ENCODE measurements at places on chromosomes 4 and X.

DNA sequence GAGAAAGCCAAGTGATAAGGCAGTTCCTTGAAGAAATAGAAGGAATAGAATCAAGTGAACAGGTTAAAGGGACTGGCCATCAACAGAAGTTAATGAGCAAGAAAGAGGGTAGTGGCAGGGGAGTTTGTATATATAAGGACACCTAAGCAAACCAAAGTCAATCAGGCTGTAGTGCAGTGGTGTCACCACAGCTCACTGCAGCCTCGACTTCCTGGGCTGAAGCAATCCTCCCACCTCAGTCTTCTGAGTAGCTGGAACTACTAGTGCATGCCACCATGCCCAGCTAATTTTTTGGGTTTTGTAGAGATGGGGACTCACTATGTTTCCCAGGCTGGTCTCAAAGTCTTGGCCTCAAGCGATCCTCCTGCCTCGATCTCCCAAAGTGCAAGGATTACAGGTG lies 15.9 kb downstream of the ACOT9 start:
- no peak for DNase-seq

- DNase-seq, result peak; percentile 92
Observed at GRCh38 chr4:122764071-122764820, 31.7 kb downstream of the BBS12 start.

DNA sequence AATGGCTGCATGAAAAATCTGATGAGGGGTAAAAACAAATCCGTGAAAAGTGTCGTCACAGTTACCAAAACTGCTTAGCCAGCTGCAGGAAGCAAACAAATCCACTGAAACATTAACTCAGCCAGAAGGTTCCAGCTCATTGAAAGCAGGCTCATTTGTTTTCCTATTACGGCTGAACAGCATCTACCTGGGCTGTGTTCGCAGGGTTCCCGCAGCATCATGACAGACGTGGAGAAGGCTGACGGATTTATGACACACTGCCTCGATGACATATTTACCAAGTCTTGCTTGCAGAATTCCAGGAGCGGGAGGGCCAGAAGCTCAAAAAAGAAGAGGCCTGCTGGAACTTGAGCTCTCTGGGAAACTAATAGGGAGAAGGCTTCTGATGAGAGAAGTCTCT lies 781.1 kb downstream of the RAB28 start:
- DNase-seq, result no peak

- DNase-seq, result peak; percentile 70
Observed at GRCh38 chrX:13287816-13288215, 32.0 kb downstream of the ATXN3L start.

DNA sequence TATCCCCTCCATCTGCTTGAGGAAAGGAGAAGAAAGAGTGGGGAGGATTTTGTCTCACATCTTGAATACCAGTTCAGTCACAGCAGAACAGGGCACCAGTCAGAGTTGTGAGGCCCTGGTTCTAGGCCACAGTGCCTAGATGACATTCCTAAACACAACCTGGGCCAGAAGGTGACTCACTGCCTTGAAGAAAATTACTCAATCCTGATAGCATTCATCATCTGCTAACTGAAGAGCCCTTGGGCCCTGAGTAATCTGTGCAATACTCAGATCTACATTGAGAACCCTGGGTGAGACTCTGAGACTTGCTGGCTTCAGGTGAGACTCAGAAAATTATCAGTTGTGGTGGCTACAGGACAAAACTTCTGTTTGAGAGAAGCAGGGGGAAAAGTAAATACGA lies 20.5 kb upstream of the PRR32 start:
- DNase-seq, result no peak

DNA sequence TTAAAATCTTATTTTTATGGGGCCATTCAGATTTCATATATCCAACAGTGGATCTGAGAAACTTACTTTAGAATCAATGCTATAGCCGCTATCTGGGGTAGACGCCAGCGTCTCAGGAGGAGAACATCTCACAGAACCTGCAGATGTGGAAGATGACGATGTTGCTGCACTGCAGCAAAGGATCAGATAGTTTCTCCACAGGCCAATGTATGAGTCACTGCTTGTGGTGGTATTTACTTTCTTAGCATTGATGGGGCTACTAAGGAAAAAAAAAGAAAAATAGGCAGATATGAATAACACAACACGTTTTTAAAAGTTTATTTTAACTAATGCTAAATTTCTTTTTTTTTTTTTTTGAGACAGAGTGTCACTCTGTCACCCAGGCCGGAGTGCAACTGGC lies 85.9 kb downstream of the ZAR1 start:
- DNase-seq, result peak; percentile 47

GRCh38 chr4:70504733-70505132 lies 13.6 kb upstream of the AMTN start:
- no peak for DNase-seq

- no peak for DNase-seq
Observed at GRCh38 chr4:180261346-180261745, 1981.9 kb upstream of the TENM3 start.

DNA sequence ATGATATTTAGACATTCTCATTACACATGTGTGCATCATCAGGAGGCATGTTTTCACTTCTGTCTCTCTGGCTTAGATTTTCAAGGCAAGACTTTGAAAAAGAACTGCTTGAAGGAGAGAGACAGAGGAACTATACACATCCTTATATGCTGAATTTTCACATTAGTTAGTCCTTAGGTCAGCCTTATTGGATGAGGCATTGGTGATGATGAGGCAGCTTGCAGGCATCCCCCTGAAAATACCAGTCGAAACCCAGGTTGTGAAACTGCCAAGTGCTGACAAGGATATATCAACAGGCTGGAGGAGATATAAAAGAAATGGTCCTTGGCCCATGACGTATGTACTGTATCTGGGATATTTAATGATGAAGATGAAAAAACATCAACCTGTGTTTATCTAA lies 297.2 kb upstream of the AADAT start:
- DNase-seq, result peak; percentile 19

- DNase-seq, result no peak
Observed at GRCh38 chr4:47703008-47703407, 134.9 kb downstream of the CORIN start.

- DNase-seq, result peak; percentile 81
Observed at GRCh38 chrX:68634649-68635227, 12.7 kb upstream of the STARD8 start.

- no peak for DNase-seq
Observed at GRCh38 chr4:5144384-5144783, 93.1 kb downstream of the STK32B start.

GRCh38 chr4:84966382-84967242 lies at the start of gene WDFY3:
TSS of gene WDFY3 (minus strand) at chr4:84966690. CDS start at chr4:84860591, 106,099 bp downstream.
- peak; percentile 95 for DNase-seq

GRCh38 chrX:47283015-47283771 lies 50.4 kb downstream of the USP11 start:
- DNase-seq, result peak; percentile 56

DNA sequence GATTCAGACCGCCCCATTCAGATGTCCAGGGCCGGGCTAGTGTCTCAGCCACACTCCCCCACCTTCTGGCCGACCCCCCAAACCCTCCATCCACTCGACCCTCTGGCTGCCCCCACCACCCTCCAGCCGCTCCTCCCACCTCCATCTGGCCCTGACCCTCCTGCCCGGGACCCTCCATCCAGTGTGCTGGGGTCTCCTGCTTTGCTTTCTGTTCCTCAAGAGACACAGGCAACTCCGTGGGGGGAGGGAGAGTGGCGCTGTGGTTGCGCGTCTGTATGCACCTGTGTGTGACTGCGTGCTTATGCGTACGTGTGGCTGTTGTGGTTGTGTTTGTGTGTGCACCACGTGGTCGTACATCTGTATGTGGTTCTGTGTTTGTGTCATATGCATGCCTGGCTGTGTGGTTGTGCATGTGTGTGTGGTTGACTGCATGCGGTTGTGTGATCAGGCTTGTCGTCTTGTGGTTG lies 33.3 kb downstream of the CPLX1 start:
- no peak for DNase-seq

- DNase-seq, result peak; percentile 41
Observed at GRCh38 chr4:48439988-48440387, 43.2 kb upstream of the SLC10A4 start.

GRCh38 chrX:5549512-5549911 lies 679.2 kb downstream of the NLGN4X start:
- DNase-seq, result no peak

- peak; percentile 76 for DNase-seq
Observed at GRCh38 chr4:81405900-81406401, 65.8 kb downstream of the RASGEF1B start.

DNA sequence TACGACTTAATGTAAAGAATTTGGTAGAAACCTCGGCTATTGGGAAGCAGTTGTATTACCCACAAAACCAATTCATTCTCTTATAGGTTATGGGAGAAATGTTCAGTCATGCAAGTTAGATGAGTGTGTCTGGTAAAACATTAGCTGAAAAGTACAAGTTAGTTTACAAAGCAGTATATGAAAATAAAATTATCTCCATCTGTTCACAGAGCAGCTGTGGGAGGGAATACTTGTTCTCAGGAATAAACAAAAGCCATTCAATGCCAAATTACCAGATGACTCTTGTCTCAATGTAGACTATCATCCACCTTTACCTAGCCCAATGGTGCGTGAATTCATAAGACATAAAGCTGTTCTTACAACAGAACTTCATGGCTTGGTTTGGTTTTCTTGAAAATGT lies 28.6 kb downstream of the STAP1 start:
- no peak for DNase-seq

DNA sequence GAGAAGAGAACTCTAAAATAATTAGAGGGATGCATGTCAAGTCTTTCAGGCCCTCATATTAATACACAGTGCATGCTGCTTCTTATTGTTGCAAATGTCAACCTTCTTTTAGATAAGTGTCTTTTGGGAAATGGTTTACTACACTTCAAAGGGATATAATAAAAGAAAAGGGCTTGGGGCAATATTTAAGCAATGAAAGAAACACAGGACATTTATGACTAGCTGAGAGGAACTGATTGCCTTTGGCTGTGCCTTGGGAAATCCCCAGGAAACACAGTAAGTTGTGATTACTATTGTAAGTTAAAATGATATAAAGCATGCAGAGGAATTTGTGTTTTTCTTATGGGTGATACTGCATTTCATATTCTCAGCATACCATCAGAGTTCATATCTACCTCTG lies 1036.2 kb upstream of the GRID2 start:
- DNase-seq, result no peak

DNA sequence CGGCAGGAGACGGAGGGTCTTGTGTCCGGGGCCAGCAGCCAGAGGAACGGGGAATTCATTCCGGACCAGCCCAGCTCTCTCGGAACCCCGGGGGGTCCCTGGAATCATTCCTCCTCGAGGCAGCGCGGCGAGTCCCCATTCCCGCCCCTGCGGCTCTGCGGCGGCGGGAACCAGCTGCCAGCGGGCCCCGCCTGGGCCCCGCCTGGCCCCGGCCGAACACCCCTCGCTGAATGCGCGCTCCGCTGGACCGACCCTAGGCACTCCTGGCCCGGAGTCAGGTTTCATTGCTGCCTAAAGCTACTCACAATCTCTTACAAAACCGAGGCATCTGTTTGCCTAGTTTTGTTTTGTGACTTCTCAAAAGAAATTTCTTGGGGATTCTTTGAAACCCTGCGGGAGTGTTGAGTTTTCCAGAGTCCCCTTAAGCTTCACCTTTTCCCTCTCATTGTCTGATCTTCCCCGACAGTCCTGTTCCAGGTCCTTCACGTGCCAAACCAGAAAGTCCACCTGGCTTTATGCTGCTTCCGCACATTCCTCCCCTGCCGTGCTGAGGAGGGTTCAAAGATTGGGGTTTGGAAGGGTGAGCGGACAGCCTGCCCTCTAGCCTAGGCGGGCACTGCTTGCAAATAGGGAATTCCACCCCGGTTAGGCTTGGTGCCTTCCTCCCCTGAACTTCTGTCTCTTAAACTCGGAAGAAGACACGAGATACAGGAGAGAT lies 789 bp downstream of the ARHGAP10 start:
- DNase-seq, result peak; percentile 50

GRCh38 chr4:3247399-3248177 lies 1.4 kb upstream of the MSANTD1 start:
- DNase-seq, result no peak

DNA sequence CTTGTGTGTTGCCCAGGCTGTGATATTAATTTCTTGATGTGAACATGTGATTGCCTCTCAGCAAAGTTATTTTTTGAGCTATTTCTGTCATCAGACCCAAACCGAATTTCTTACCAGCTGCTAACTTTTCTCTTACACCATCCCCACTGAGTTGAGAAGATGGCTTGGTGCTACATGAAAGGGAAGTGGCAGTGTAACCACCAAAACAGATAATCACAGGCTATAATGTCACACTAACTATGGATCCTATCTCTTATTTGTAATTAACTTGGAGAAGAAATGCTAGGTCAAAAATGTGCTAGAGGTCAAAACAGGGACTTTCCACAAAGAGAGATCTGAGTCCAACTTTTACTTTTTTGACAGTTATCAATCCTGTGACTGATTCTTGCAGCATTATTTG lies 43.8 kb downstream of the ELOVL6 start:
- no peak for DNase-seq

DNA sequence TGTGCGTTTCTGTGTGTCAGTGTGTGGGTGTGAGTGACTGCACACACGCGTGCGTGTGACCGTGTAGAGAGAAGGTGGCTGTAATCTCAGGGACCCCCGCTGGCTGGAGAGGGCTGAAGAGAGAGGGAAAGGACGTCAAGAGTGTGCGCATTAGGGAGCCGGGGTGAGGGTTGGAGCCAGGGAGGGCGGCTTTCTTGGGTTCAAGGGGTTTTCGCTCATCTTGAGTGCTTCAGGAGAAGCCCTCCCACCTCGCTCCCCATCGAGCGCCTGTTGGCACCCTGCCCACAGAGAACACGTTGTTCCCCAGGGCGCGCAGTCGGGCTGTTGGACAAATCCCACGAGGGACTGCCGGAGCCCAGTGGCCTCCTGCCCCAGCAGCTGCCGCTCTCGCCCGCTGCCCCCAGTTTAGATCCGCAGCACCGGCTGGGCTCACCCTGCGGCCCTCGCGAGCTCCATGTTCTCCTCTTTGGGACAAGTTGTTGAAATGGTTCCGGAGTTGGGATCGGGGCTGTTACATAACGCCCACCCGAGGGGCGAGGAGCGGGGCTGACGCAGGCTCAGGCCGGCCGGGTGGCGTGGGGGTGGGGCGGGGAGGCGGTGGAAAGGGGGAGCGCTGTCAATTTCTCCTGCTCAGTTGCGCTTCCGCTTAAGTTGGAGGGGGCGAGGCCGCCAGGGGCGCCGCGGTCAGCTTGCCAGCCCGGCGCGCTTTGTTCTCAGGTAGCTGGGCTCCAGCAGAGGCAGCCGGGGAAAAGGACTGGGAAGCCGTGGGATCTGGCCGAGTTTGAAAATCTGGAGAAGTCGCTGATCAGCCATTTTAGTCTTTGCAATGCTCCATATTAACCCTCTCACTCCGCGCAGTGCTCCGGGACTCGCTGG lies 1.6 kb downstream of the GRIA2 start:
- DNase-seq, result peak; percentile 1

DNA sequence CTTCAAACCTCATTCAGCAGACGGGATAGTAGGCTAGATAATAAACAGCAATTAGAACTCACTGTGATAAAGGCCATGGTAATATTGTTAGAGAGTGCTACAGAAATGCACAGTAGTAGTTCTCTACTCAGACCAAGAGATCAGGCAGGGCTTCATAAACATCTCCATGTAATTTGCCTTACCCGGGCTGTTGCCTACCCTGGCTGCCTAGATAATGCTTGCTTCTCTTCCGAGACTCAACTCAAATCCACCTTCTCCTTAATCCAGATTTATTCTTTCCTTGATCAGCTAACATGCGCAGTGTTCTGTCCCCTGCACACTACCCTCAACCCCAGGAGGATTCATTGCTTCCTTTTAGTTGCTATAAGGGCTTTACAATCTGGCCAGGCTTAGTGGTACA lies 21.8 kb downstream of the ANK2 start:
- DNase-seq, result no peak

All from EH (cell line).